ENCODE measurements at places on chromosomes 7 and 10.
A peak's percentile ranks its signal among the peaks of the same experiment; 100 is the strongest.

DNA sequence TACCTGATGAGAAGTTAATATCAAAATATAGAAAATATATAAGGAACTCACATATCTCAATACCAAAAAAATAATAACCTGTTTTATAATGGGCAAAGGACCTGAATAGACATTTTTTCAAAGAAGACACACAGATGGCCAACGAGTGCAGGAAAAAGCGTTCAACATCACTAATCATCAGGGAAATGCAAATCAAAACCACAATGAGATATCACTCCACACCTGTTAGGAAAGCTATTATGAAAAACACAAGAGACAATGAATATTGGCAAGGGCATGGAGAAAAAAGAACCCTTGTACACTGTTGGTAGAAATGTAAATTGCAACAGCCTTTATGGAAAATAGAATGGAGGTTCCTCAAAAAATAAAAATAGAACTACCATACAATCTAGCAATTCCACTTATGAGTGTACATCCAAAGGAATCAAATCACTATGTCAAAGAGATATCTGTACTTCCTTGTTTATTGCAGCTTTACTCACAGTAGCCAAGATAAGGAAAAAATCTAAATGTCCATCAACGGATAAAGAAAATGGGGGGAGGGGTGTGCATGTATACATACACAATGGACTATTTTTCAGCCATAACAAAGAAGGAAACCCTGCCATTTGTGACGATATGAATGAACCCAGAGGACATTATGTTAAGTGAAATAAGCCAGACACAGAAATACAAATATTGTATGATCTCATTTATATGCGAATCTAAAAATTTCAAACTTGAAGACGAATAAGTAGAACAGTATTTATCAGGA lies 3.6 kb upstream of the ALOX5 start:
- DNase-seq: no peak

GRCh38 chr10:102627291-102627735 lies 17.0 kb upstream of the TRIM8 start:
- DNase-seq: no peak

DNA sequence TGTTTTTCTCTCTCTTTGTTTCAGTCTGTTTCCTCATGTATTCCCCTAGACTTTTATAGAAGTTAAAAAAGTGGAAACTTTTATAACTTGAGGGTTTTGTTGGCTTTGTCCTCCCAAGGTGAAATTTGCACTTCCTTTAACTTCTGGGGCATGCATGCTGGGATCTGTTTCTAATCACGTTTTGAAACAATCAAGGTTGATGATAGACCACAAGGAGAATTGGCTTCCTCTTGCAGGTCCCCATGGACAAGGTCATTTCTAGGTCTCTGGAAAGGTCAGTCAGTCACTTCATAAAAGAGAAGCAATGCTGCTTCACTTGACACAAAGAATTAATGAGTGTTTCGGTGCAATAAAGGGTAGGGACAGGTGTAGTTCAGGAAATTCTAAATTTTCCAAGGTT lies 811.8 kb upstream of the CELF2 start:
- no peak for DNase-seq

GRCh38 chr10:31179091-31179680 lies 139.8 kb upstream of the ZEB1 start:
- DNase-seq: no peak

DNA sequence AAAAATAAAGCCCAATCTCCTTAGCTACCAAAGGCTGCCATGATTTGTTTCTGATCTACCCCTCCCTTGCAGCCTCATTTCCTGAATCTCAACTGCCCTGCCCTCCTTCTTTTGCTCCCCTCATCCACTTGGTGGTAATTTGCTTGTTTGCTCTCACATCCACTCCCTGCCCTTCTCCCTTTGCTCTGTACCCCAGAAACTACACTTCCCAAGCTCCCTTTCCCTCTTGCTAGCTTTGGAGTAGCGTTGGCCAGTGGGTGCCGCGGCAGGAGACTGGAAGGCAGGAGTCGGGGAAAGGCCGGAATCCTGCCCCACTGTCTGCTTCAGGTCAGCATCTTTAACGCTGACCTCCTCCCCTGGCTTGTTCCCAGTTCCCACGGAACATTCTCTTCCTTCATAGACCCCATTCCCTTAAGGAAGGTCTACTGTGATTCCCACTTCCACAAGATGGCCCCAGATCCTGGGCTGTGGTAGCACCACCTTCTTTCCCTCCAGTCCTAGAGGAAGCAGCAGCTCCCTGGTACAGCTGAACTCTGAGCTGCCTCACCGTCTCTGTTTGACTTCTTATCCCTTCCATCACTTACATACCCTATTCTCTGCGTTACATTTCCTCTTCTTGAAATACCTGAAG lies 79.1 kb downstream of the PIK3CG start:
- no peak for DNase-seq

GRCh38 chr7:95367606-95368005 lies 28.6 kb downstream of the PON3 start:
- peak; percentile 86 for DNase-seq

DNA sequence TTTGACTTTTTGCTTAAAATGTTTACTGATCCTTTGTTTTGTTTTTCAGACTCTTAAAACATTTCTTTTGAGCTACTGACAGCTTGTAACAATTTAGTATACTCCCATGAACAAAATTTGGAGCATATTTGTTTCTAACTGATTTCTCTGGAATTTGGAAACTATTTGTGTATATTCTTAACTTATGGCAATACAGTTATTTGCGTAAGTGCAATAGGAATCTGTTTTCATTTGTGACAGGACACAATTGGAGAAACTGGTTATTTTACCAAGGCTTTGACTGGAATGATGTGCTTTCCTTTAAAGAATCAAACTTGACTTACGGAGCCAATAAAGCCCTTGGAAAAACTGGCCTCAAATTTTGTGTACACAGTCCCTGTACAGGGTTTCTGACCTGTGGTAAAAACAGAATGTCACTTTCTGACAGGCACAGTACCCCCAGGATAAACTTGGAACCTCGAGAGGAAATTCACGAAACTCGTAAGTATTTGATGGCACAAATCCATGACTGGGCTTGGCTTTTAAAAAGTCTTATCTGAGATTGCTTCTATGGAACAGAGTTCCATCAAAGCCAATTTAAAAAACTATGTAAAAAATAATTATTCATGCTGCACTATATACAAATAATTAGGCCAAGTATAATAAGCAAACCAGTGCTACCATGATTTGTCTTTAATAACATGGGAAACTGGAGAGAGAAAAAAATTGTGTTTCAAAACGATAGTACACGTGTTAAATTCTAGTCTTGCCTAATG lies 70.4 kb downstream of the ST8SIA6 start:
- no peak for DNase-seq

- DNase-seq: no peak
These were observed 33.8 kb upstream of the TRIM8 start for GRCh38 chr10:102610441-102610887.
